ENCODE measurements at places on chromosomes 7 and 10.

DNA sequence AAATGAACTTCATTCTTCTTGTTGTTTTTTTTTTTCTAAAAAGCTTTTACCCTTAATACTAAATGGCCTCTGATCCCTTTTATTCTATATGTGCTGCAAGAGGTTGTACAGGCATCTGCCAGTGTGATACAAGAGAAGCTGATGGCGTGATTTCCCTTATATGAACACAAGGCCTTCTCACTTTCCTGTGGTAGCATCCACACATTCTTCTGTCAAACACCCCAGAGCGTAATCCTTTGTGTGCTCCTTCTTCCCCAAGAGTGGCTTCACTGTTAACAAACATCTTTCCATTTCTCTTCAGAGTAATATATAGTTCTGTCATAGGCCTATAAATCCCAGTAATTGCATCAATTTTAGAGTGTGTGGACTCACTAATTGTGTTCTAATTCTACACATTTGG, 86.3 kb upstream of the CAPZA2 start:
- DNase-seq = no peak

GRCh38 chr7:34622182-34622581, 35.8 kb upstream of the NPSR1 start:
- DNase-seq = no peak

GRCh38 chr10:126017961-126018560, 121.7 kb downstream of the FANK1 start:
- no peak for DNase-seq

- DNase-seq = peak; percentile 75
These were observed 175.3 kb downstream of the DIP2C start for GRCh38 chr10:514137-514671.

GRCh38 chr7:135204341-135204749, 7.0 kb downstream of the WDR91 start:
- no peak for DNase-seq

GRCh38 chr7:65302883-65303282, 70.8 kb upstream of the ZNF92 start:
- no peak for DNase-seq

- peak; percentile 19 for DNase-seq
These were observed 726.4 kb downstream of the KCNMA1 start for GRCh38 chr10:76911184-76911583.

Measured in pons (tissue), 1 donor.